ENCODE measurements at places on chromosomes 12 and 14.

DNA sequence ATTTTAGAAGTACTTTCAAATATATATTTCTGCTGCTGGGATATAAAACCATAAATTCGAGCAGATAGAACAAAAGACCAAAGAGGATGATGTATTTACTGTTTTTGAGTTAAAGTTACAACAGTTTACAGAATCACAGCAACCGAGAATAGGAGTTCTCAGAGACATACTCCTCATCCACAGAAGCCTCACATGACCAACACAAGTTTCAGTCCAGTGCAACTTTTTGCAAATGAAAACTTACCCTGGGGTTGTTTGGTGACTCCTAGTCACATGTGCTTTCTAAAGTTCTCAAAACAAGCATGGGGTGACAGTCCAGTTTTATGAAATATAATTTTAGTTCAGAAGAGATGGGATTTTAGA lies 117.1 kb downstream of the PRKCH start:
- DNase-seq, result no peak

- DNase-seq, result no peak
These were observed 233.8 kb downstream of the FBXL14 start for GRCh38 chr12:1360441-1361210.

DNA sequence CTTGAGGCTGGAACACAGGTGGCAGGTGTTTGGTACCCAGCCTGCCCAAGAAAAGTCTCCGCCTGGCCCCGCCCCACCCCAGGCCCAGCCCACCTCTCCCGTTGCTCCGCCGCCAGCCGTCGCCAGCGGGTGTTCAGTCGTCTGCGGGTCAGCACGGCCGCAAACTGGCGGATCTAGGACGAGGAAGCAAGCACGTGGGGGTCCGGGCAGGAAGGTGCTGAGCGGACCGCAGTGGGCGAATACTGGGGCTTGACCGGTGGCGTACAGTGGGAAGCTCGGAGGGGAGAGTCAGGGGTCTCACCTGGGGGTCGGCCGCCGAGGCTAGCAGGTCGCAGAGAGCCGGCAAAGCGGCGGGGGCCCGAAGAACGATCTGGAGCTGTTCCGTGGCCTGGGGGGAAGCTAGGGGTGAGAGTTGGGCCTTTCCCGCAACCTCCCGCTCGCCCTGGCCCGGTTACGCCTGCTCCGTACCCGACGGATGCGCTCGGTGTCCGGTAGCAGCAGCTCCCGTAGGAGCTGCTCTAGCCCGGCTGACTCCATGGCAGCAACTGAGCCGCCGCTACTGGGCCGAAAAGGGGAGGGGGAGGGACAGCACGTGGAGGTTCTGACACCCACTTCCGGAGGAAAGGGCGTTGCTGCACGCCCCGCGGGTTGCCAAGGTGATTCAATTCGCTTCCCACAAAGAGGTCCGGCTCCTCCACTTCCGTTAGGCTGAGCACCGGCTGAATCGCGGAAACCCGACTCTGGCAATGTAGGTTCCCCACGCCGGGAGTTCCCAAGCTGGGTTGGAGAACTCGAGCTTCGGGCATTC lies at the start of gene IPO4:
TSS of gene IPO4 (minus strand) at position 566 of the 808 bp plus-strand sequence. CDS start at position 537, 29 bp downstream.
- peak; percentile 89 for DNase-seq

GRCh38 chr12:108400056-108400455 lies 60.9 kb upstream of the CMKLR1 start:
- DNase-seq, result no peak

DNA sequence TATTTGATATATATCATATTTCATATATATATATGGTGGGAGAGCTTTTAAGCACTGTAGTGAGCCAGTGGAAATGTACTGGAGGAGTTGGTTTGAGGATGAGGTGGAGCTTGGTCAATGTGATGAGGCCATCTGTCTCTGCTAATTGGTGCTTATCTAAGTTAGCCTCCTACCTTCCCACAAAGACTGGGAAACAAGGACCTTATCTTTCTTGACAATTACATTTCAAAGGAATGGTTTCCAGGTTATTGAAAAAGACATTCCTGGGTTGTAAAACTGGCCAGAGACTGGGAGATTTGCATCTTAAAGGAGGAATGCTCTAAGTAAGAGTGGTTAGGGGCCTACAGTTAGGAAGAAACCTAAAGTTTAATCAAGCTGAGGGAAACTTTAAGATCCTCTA lies 212.8 kb upstream of the SYT1 start:
- DNase-seq, result no peak

GRCh38 chr14:41355866-41356265 lies 250.8 kb upstream of the LRFN5 start:
- no peak for DNase-seq

DNA sequence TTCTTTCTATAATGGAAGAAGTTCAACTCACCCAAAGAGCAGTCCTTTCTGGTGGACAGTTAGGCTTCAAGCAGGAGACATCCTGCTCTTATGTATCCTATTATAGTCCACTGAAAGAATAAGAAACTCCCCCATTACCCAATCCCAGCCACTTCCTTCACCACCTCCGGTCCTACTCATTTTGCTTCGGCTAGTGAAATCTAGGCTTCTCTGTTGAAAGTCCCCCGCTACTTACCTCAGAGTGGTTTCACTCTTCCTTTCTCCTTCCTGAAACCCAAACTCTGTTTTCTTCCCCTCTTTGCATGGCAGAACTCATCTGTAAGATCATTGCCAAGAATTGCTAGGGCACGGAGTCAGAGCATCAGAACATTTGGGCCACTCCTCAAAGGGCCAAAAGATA lies at the start of gene GPR84:
TSS of gene GPR84 (minus strand) at position 74 of the 400 bp plus-strand sequence. CDS start 635 bp downstream, outside the sequence.
- DNase-seq, result no peak

GRCh38 chr12:39252628-39253027 lies 190.3 kb downstream of the KIF21A start:
- no peak for DNase-seq

- DNase-seq, result no peak
These were observed 281.8 kb downstream of the EGLN3 start for GRCh38 chr14:33669111-33669510.

GRCh38 chr14:85439696-85440328 lies 90.1 kb upstream of the FLRT2 start:
- DNase-seq, result no peak

GRCh38 chr12:95815632-95816212 lies 25.2 kb upstream of the NTN4 start:
- no peak for DNase-seq

All from stimulated activated CD4-positive, alpha-beta T cell treated with anti-CD3 and anti-CD28 coated beads, Interleukin-15, amount 100 ng/mL, for 1 hour (primary cell).